Stimulated activated CD4-positive, alpha-beta T cell treated with anti-CD3 and anti-CD28 coated beads, Interleukin-1b, Interleukin-23, amount 100 ng/mL, for 1 hour (primary cell): ENCODE measurements at places on chromosomes 11 and 22.

DNA sequence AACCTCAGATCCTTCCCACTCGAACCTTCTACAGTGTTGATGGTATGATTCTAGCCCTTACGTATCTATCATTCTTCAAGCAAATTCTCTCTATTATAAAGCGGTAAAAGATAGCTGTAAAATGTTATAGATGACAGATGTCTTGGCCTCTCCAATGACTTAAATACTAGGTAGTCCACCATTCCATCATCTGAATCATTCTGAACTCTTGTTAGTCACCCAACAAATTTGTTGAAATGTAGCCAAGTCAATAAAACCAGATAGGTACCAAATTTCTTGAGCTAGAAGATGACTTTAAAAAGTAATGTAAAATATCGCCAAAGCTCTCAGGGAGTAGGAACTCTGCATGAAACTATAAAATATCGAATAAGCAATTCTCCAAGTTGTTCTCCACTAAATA lies 32.6 kb upstream of the PICALM start:
- DNase-seq, result no peak

DNA sequence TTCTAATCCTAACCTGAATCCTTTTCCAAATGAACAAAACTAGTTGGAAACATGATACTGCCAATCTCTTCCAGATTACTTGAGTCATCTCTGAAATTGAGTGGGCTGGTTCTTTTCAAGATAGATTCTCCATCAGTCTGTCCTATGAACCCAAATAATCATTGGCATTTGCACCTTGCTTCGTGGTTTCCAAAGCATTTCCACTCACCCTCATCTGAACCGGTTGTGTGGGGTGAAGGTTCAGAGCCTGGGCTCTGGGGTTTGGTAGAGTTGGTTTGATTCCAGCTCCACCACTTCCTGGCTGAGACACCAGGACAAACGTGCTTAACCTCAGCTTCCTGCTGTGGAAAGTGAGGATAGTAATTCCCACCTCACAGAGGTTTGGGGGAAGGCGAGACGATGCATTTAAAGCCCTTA lies 206.4 kb upstream of the E2F8 start:
- no peak for DNase-seq

DNA sequence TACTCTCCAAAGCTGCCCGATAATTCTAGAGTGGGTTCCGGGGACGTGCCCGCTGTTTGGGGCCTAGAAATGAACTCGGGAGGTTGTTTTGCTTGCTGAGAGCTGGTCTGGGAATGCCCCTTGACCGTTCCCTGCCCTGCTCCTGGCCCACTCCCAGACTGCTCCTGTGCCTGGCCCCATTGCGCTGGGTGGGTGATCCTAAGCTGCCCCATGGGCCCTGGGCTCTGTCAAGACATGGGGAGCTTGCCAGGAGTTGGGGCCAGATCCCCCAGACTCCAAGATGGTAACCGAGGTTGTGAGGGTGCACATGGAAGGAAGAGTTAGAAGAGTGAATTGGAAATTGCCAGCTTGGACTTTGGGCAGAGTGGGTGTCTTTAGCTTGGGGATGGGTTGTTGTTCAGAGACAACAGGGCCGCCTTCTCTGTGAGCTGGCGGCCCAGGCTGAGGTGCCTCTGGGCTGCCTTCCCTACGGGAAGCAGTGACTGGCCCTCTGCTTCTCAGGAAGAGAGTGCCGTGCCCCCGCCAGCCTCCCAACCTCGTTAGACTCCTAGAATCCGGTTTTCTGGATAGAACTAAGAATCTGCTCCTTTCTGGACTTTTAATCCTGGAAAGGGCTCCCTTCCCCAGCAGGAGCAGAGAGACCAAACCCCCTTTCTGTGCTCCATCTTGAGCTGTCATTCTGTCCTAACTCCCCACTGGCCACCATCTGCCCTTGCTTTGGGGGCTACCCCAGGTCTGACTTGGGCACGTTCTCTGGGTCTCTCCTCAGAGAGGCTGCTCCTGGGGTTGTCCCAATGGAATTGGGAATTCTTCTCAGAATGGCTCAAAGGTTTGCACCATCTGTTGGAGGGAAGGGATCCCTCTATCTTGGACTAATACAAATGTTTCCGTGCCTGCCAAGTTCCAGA lies 1.8 kb downstream of the ST3GAL4 start:
- no peak for DNase-seq

GRCh38 chr11:63837739-63838138 lies 1.2 kb upstream of the MARK2 start:
- no peak for DNase-seq

GRCh38 chr22:46925818-46926217 lies 163.4 kb downstream of the TBC1D22A start:
- no peak for DNase-seq

DNA sequence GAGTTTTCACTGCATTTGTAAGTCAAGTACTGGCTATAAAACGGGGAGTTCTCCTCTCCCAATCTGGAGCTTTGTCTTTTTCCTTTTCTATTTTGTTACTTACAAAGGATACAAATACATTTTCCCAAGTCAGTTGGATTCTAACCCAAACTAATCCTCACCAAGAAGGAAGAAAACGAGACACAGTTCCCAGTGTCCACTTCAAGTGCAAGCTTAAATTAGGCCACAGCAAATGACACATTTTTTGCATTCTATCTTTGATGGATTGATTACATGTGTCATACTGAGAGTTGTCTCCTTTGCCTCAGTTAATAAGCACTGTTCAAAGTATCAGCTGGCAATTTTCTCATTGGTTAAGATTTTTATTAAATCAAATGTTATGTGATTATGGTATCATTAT lies 296.7 kb upstream of the ANO5 start:
- no peak for DNase-seq
